ENCODE measurements at places on chromosomes 4 and X.

GRCh38 chrX:74420196-74421035 lies 877 bp upstream of the SLC16A2 start:
- no peak for DNase-seq

GRCh38 chr4:107379054-107379869 lies 340.8 kb downstream of the PAPSS1 start:
- no peak for DNase-seq

DNA sequence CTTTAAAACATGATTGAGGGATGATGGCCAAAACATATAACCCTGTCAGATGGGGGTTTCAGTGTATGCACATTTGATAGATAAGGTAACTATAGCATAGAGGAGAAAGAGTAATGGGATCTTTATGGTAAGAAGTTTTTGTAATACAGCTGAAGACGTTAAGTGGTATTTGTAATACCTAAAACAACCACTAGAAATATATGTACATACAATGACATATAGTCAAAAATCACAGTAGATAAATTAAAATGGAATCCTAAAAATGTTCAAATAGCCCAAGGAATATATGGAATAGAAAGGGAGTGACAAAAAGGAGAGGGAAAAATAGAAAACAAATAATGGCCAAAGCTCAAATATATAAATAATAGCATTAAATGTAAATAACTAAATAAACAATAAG lies 371.3 kb upstream of the FSTL5 start:
- no peak for DNase-seq

- DNase-seq: no peak
Observed at GRCh38 chr4:184329659-184330400, 112.2 kb upstream of the ENPP6 start.

DNA sequence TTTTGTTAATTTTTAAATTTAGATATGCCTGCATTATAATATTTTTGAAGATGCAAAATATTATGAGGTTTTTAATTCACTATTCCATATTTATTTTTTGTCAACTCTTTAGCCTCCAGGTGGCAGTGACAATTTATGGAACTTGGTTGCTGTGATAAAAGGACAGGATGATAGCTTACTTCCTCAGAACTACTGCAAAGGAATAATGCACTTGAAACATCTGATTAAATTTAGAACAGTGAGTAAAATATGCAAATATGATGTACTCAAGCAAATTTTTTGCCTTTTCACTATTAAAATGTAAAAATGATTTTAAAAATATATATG lies 45.1 kb downstream of the SPATA4 start:
- no peak for DNase-seq

- DNase-seq: no peak
Observed at GRCh38 chr4:75698963-75699228, 25.5 kb upstream of the USO1 start.

GRCh38 chr4:22688236-22688635 lies 4.5 kb upstream of the GBA3 start:
- no peak for DNase-seq
